ENCODE measurements at places on chromosomes 5 and 9. TPM values are rescaled to one million over a fixed set of nuclear protein-coding genes. Genes with fewer than 3 reads are reported as not detected.

GRCh38 chr5:134594797-134595457 is 37.7 kb downstream of the SAR1B start:
- DNase-seq, result no peak

PCA3 gene
- not detected for total RNA-seq

CDH6 gene
- total RNA-seq, result not detected

SLC6A19 gene
- not detected for total RNA-seq

DNA sequence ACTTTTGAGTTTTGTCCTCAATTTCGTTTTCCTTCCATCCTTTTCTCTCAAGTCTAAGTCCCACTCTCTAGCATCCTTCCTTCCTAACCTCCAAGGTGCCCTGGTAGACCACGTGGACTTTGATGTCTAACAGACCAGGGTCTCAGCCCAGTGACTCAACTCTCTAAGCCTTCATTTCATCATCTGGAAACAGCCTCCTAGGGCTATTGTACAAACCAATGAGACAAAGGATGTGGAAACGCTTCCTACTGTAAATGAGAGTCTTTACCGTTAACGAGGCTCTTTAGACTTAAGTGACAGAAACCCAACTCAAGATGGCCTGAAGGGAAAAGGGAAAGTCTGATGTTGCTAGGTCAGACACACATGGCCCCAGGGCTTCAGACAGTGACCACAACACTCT is 49.2 kb upstream of the CPLX2 start:
- no peak for DNase-seq

DNA sequence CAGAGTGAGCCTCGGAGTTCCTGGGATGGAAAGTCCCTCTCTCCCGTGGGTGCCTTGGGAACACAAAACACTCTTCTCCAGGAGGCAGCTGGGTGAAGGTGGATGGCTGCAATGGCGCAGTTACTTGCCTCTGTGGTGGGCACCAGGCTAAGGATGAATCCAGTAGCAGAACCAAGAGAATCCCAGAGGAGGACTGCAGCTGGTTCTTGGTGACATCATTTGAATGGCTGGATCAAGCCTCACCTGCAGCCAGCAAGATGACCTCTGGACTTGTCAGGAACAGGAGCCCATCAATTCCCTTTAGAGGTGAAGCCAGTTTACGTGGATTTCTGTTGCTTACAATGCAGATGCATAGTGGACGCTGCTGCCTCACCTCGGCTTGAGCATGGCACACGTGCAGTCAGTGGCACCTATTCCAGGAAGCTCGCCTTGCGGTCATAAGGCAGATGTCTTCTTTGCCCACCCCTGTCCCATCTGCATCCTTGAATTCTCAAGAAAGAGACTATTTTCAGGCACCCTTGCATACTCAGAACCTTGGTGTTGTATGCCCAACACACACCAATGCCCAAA is 34.1 kb upstream of the ADAMTS2 start:
- no peak for DNase-seq

GRCh38 chr5:130488252-130488651 is 584.0 kb downstream of the CHSY3 start:
- no peak for DNase-seq

GRCh38 chr5:101653996-101654395 is 642.1 kb downstream of the SLCO4C1 start:
- DNase-seq, result no peak

BARHL1 gene
- total RNA-seq, result not detected

FOXB2 gene
- not detected for total RNA-seq

ELAVL2 gene
- not detected for total RNA-seq

- DNase-seq, result no peak
Measured at GRCh38 chr5:170286386-170286925, 11.1 kb downstream of the LCP2 start.

- no peak for DNase-seq
Measured at GRCh38 chr5:120432861-120433260, 31.2 kb upstream of the PRR16 start.

DNA sequence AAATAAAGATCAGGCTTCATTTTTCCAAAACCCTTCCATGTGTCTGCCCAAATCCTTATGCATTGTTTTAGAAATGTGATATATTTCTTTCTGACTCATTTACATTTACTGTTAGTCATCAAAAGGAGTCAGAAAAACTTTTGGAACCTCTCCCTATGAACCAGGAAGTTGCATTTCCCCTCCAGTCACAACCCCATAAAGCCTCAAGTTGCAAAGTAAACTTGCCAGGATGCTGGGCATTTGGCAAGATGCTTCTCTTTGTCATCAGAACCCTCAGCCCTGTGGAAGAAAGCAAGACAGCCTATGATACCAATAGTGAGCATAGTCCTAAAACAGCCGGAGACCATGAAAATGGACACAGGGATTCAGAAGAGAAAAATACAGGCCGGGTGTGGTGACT is 84.2 kb downstream of the MUSK start:
- DNase-seq, result peak; percentile 73

DNA sequence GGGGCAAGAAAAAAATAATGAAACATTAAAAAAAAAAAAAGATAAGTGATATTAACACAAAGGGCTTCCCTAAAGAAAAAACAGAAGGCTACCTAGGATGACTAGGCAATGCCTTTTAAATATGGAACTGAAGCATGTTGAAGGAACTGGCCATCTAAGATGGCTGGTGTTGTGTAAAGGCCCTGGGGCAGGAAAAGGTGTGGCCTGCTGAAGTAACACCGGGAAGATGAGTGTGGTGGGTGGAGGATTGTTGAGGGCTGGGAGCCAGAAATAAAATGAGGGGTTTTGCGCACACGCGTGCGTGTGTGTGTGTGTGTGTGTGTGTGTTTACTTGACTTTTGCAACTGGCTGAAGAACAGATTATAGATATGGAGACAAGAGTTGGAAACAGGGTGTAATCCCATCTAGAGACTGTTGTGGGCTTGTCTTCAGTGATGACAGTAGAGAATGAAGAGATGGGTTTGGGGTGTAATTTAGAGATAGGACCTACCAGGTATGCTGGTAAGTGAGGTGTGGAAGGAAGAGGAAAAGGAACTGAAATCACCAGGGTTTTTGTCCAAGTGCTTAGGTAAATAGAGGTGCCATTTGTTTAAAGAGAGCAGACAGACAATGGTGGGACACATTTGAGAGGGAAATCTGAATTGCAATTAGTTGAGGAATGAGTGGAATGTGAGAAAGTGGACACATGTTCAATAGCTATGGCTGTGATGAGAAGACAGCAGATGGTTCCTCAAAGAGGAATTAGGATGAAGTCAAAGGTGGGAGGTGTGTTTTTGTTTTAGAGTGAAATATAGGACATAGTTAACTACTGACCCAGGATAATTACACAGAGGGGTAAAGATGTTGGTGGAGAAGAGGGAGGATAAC is 33.9 kb downstream of the RAD23B start:
- no peak for DNase-seq

NSG2 gene
- not detected for total RNA-seq

DNA sequence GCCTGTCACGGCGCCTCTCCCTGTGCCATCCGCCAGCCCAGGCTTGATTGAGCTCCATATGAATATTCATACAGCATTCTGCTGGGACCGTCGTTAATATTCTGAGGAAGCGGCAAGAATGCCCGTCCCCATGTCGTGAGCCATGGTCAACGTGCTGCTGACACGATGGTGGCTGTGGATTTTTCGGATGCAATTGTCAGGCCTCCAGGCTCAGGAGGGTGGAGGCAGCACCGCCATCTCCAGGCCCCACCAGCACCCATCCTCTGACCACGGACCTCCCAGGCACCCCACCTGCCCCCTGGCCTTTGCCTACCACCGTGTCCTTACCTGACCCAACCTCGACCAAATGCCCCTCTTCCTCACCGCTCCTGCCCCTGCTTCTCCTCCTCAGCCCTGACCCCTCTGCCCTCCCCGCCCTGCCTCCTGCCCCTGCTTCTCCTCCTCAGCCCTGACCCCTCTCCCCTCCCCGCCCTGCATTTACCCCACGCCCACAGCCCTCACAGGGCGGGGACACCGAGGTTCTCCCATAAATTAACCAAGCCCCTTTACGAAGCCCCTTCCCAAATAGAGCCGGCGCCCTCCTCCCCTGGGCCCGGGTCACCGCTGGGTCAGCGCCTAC is 9.9 kb downstream of the TMEM250 start:
- DNase-seq, result no peak

TAF11L7 gene
- total RNA-seq, result not detected

GRCh38 chr5:172662596-172662995 is 21.5 kb downstream of the NEURL1B start:
- no peak for DNase-seq

GRCh38 chr5:157961896-157962590 is 103.1 kb upstream of the CLINT1 start:
- no peak for DNase-seq

KCNV2 gene
- not detected for total RNA-seq

GRCh38 chr9:7325995-7326394 is 473.6 kb downstream of the DMAC1 start:
- DNase-seq, result no peak

GRCh38 chr9:91839926-91840465 is 110.0 kb downstream of the ROR2 start:
- no peak for DNase-seq

DNA sequence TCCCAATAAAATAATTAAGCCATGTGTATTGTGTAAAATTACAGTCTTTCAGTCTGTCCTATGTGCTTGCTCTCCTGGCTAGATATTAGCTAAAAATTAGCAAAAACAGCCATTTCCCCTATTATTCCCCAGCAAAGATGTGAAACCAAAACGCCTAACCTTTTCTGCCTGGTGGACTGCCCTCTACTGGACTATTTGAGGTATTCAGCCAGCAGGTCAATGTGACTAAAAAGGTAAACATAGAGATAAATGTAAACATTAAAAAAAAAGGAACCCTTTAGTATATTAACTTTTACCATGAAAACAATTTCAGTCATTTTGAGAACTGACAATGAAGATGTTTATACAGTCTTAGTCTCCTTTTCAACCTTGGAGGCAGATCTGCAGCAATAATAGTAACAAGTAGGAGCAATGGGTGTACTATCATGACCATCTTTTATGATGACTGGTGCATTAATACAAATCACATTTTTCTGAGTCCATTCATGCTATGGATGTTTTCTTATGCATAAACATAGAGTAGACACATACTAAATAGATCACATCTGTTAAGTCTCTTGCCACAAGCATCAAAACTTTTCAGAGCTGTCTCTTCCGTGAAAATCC is 10.1 kb downstream of the ATG12 start:
- no peak for DNase-seq

DNA sequence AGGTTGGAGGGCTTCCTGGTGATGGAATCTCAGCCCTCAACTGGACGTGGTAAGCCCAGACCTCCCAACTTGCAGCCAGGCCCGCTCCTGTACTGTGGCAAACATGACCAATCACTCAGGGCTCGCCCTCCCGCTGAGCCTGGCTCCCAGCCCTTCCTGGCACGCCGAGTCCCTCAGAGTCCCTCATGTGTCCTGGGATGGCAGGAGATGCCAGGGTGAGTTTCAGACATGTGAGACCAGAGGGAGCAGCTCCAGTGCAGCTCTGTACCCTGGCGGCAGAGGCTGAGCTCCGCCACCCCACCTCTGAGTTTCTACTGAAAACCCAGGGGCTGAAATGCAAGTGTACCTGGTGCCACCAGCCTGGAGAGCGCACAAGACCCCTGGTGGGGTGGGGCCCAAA is 42.0 kb upstream of the RXRA start:
- DNase-seq, result peak; percentile 47

DNA sequence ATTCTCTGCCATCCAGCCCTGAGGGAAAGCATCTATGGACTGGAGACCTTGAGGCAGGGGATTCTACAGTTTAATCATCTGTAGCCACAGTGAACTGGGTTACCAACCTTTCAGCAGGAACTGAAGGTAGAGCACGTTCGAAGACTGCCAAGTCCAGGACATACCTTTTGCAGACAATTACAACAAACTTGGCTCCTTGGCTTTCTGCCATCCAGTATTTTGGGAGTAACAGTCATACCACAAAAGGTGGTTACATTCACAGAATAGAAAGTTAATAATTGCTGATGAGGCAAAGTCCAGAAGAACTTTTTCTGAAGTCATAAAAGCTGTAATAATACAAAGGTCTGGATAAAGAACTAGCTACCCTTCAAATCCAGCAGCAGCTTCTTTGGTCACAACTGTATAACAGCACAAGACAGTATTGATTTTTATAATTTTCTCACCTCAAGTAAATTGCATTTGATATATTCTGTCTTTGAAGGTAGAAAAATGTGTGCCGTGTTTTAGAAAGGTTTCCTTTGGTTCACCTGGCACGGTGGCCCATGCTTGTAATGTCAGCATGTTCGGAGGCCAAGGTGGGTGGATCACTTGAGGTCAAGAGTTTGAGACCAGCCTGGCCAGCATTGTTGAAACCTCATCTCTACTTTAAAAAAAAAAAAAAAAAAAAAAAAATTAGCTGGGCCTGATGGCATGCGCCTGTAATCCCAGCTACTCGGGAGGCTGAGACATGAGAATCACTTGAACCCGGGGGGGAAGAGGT is 236.6 kb downstream of the NR3C1 start:
- no peak for DNase-seq

DNA sequence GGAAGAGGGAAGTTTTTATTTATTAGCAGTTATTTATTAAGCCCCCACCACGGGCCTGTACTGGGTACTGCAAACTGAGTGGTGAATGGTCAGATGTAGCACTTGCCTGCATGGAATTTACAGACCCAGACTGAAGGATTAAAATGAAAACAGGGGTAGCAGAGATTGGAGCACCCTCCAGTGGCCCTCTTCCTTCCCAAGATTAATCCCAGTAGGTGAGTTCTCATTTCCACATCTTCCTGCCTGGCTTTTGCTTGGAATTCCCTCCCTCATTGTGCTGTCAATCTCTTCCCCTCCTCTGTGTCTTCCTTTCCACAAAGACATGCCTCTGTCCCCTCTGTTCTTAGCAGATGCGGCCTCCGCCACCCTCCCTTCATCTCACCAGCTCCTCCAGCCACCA is 39.2 kb downstream of the MVB12B start:
- DNase-seq, result no peak

GRCh38 chr5:89270901-89271300 is 387.9 kb upstream of the MEF2C start:
- DNase-seq, result no peak

DNA sequence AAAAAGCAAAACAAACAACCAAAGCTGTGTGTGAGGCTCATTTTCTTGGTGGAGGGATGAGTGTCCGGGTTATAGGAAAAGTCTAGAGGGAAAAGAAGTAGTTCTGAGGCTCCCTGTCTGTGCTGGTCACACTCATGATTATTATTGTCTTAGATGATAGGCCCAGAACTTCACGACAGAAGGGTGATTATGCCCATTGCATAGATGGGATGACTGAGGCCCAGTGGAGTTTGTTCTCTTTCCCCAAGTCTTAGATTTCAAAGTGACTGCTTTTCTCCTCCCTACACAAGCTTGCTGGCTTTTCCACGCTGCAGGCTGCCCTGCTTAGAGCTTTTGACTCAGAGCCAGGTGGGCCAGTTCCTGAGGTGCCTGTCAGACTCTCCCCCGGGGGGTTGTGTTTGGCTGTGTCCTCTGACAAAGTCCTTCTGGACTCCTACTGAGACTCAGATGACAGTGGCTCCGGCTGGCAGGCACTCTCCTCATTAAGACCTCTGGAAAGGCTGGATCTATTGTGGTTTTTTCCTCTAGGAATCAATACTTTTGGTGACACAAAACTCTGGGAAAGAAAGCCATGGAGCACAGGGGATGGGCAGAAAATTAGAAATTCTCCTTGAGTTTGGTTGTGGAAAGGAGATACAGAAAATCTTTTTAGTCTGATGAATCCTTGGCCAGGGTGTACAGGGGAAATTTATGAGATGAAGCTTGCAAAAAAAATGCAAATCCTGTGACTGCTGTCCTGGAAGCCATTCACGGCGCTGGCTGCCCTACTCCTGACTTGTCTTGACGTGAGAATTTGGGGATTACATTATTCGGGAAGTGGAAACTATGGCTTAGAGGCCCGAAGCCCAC is 120.9 kb downstream of the NSG2 start:
- DNase-seq, result no peak

IL9 gene
- not detected for total RNA-seq

HAVCR1 gene
- total RNA-seq, result not detected

All from PC-9 (cell line).